ENCODE measurements at places on chromosomes 7 and 10. TPM values are rescaled to one million over a fixed set of nuclear protein-coding genes. Genes with fewer than 3 reads are reported as not detected.

GRCh38 chr7:121420976-121421375, 24.9 kb upstream of the FAM3C start:
- H3K4me3 ChIP-seq = no peak overlapping the region
- H3K27ac ChIP-seq = no peak overlapping the region
- DNase-seq = no peak
- no peaks in the 10 kb centered on the region for H3K4me1 ChIP-seq
- no peaks in the 10 kb centered on the region for H3K27me3 ChIP-seq

DNA sequence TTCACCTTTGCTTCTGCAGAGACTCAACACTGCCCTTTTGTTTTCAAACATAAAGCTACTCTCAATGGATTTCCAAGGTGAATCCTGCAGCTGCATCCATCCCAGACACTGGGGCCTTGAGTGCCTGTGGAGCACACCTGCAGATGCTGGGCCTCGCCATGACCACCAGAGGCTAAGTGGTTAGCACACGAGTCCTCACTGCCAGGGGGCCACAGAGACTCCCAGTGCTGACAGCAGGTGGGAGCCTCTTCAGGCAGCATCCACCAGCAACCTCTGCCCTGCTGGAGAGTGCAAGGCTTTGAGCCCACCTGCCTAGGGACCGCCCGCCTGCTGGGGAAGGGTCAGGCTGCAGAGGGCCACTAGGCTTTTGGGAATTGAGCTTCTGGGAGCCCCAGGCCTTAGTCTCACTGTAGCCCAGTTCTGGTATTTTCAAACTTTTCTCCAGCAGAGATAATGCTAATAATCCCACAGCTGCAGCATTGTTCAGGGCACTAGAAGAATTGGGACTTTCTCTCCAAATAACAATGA, 9.4 kb upstream of the HPS1 start:
- H3K4me3 ChIP-seq = no peak overlapping the region
- no peaks in the 10 kb centered on the region for H3K36me3 ChIP-seq
- no peaks in the 10 kb centered on the region for H3K4me1 ChIP-seq
- DNase-seq = no peak
- H3K27ac ChIP-seq = no peak overlapping the region

DNA sequence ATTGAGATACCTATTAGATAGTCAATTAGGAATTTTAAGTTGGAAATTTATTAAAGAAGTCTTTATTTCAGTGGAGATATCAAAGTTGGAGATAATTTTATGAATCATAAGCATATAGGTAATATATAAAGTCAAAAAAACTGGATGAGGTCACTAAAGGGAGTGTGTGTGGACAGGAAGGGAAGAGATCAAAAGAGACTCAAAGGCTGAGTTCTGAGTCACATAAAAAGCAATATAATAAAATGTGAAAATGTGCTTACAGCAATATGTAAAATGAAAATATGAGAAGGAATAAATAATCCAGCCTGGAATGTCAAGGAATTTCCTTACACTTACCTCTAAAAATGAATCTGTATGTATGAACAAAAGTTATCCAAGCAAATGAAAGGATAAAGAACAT, 583.3 kb upstream of the SORCS1 start:
- H3K4me1 ChIP-seq = no peaks in the 10 kb centered on the region
- no peaks in the 10 kb centered on the region for H3K27me3 ChIP-seq
- no peaks in the 10 kb centered on the region for H3K36me3 ChIP-seq
- no peak overlapping the region for H3K27ac ChIP-seq

DNA sequence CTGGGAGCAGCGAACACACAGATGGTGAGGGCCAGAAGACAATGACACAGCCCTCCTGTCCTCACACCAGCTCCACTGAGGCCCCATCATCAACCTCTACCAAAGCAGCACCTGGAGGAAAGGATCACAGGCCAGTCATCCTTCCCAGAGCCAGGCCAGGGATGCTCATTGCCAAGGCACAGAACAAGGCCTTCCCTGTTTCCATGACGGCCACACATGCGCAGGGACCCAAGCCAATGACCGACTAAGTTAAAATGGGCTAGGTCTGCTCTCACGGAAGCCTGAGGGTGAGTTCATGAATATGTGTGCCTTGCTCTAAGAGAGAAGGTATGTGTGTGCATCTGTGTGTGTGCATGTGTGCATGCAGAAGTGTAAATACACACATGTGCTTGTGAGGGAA, 39.6 kb downstream of the COBL start:
- H3K4me1 ChIP-seq = no peaks in the 10 kb centered on the region
- no peak overlapping the region for H3K4me3 ChIP-seq
- no peak for DNase-seq
- no peak overlapping the region for H3K27ac ChIP-seq
- no peaks in the 10 kb centered on the region for H3K36me3 ChIP-seq
- no peaks in the 10 kb centered on the region for H3K27me3 ChIP-seq

DNA sequence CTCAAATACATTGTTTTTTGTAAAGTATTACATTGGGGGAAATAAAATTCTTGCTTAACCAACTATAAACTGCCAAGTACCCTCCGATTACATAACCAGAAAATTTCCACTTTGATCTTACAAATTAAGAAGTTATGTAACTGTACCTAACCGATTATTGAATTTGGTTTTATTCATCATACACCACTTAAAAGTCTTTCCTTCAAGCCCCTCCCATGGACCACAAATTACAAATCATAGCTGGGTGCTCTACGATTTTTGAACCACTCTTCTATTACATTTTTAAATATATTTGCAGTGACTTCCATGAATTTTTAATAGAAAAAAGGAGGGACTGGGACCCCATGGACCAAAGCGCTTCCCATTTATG, 630 bp downstream of the ZNF680 start:
- no peak for DNase-seq
- no peaks in the 10 kb centered on the region for H3K27me3 ChIP-seq

DNA sequence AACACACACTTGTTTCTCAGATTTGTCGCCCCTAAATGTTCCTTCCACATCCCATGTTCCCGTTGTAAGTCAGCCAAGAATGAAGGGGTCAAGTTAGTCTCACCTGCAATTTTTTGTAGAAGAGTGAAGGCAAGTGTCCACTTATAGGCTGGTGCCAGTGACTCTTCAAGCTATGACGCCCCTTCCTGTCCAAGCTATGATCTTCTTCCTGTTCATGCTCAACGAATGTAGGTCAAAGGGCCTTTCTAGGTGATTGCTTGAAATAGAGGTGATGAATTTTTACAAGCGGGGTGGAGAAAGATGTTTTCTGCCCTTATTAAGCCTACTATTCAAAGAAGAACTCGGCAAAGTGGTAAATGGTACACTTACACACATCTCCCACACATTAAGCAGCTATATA, 41.0 kb downstream of the CDK1 start:
- H3K27me3 ChIP-seq = no peaks in the 10 kb centered on the region
- no peak overlapping the region for H3K4me3 ChIP-seq
- H3K36me3 ChIP-seq = no peaks in the 10 kb centered on the region

DNA sequence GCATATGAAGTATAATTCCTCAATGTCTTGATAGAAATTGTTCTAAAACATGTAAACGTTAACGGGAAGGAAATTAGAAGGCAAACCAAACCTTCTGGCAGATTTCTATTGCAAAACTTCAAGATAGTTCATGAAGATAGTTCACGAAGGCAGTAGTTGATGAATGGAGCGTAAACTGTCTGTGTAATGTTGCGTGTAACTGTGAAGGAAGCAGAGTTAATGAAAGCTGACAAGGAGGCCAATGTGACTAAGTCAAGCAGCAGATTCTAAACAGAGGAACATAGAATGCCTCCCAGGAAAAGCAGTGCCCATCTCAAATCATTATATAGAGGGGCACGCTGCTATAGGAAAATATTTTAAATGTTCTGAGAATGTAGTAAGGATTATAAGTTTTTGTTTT, 659.7 kb upstream of the IGFBP3 start:
- H3K36me3 ChIP-seq = no peaks in the 10 kb centered on the region
- no peak overlapping the region for H3K4me3 ChIP-seq
- H3K27me3 ChIP-seq = no peaks in the 10 kb centered on the region
- H3K4me1 ChIP-seq = no peaks in the 10 kb centered on the region

- no peaks in the 10 kb centered on the region for H3K36me3 ChIP-seq
- no peak overlapping the region for H3K4me3 ChIP-seq
- no peak overlapping the region for H3K27ac ChIP-seq
- DNase-seq = no peak
Measured at GRCh38 chr7:50962962-50963374, 180.3 kb upstream of the GRB10 start.

DNA sequence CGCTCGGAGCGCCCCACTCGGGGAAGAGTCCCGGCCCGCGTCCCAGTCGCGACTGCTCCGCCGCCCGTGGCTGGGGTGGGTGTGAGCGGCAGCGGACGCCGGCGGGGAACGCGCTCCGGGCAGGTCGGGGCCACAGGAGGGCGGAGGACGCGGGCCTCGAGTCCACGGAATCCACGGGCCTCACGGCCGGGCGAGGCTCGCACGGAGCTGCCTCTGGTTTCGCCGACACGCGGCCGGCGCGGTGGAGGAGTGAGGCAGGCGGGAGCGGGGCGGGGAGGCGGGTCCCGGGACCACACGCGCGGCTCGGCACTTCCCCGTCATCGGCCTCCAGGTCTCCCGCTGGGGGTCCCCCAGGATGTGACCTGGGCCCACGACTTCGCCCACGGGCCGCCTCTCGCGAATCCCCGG, 533 bp upstream of the NKX6-2 start:
- peaks cover 76% of the 10 kb centered on the region for H3K27me3 ChIP-seq
- H3K4me1 ChIP-seq = no peaks in the 10 kb centered on the region
- H3K4me3 ChIP-seq = no peak overlapping the region
- DNase-seq = no peak
- no peak overlapping the region for H3K27ac ChIP-seq

- H3K4me3 ChIP-seq = no peak overlapping the region
- no peak for DNase-seq
- H3K27ac ChIP-seq = no peak overlapping the region
- H3K36me3 ChIP-seq = no peaks in the 10 kb centered on the region
- no peaks in the 10 kb centered on the region for H3K27me3 ChIP-seq
- H3K4me1 ChIP-seq = no peaks in the 10 kb centered on the region
Measured at GRCh38 chr7:83782628-83783027, 133.7 kb upstream of the SEMA3E start.

DNA sequence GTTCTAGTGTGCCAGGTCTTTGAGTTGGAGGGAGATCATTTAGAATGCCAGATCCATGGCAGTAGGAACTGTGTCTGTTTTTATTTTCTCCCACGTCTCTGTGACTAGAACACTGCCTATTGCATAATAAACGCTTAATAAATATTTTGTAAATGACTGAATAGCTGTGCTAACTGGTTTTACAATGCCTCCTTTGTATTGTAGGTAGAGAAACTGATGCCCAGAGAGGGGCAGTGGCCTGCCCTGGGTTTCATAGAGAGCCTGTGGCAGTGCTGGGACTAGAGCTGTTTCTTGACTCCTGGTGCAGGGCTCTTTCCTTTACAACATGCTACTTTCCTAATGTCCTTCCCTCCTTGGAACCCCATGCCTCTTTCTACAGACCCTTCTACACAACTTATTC, 2.5 kb downstream of the TAS2R5 start:
- no peaks in the 10 kb centered on the region for H3K27me3 ChIP-seq
- no peak overlapping the region for H3K4me3 ChIP-seq
- no peaks in the 10 kb centered on the region for H3K4me1 ChIP-seq
- no peak for DNase-seq
- H3K27ac ChIP-seq = no peak overlapping the region

Gene LRRC18
- 0.05 TPM for total RNA-seq

Gene GPNMB
- 63.4 TPM for total RNA-seq

Gene VIPR2
- total RNA-seq = 6.9 TPM

Gene HYAL4
- 0.05 TPM for total RNA-seq

Gene LAMB4
- total RNA-seq = 0.42 TPM

Gene DMTF1
- total RNA-seq = 87.7 TPM

Gene SPDYE1
- total RNA-seq = not detected

Gene MACC1
- 2.2 TPM for total RNA-seq
